Small intestine (tissue), 16 donors: ENCODE measurements at places on chromosomes 5 and 9. TPM values are rescaled to one million over a fixed set of nuclear protein-coding genes. Genes with fewer than 3 reads are reported as not detected.

Gene PKD2L2
- polyA plus RNA-seq: not detected

Gene NUTM2F
- not detected for polyA plus RNA-seq

Gene PTGDS
- 38.0 TPM for polyA plus RNA-seq

Gene C9orf72
- polyA plus RNA-seq: 4.2 TPM

Gene PLAC8L1
- polyA plus RNA-seq: 0.38 TPM

Gene ARSI
- not detected for polyA plus RNA-seq

Gene ARRDC1
- polyA plus RNA-seq: 63.4 TPM

Gene CCDC192
- polyA plus RNA-seq: not detected

Gene THBS4
- 1.4 TPM for polyA plus RNA-seq

Gene C1QTNF2
- not detected for polyA plus RNA-seq

Gene SLC46A2
- 0.30 TPM for polyA plus RNA-seq

Gene CLTA
- 269 TPM for polyA plus RNA-seq

Gene CMYA5
- polyA plus RNA-seq: 5.7 TPM

Gene ACTBL2
- not detected for polyA plus RNA-seq

Gene MSX2
- 0.46 TPM for polyA plus RNA-seq
